ENCODE measurements at places on chromosomes 6 and 20. TPM values are rescaled to one million over a fixed set of nuclear protein-coding genes. Genes with fewer than 3 reads are reported as not detected.

Gene UBE3D
- total RNA-seq, result 20.6 TPM

Gene FOXQ1
- total RNA-seq, result not detected

Gene MOG
- total RNA-seq, result not detected

Gene ZNF311
- total RNA-seq, result 0.85 TPM

Gene CST5
- total RNA-seq, result not detected

Gene CST4
- total RNA-seq, result not detected

All from spleen (tissue), 13 donors.